Activated CD8-positive, alpha-beta memory T cell treated with anti-CD3 and anti-CD28 coated beads, Interleukin-2, amount 50 U/mL, for 4 hours (primary cell): ENCODE measurements at places on chromosomes 2 and 18.

DNA sequence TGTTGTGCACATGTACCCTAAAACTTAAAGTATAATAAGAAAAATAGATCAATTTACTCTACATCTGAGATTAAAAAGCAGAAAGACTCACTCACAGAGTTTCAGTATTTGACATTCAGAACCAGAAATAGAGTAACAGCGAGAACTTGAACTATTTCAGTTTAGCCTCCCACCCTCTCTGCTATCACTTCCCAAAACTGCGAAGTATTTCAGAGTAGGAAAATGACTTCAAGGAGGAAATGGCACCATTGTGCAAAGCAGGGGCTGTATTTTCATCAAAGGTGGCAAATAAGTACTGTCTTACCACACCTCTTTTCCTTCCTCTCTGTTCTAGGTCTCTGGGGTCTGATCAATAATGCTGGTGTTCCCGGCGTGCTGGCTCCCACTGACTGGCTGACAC lies 13.6 kb downstream of the DHRS9 start:
- no peak for DNase-seq

GRCh38 chr2:154291511-154291910 lies 407.0 kb upstream of the KCNJ3 start:
- DNase-seq, result no peak

GRCh38 chr18:47075098-47075883 lies 39.9 kb upstream of the ELOA2 start:
- DNase-seq, result no peak

DNA sequence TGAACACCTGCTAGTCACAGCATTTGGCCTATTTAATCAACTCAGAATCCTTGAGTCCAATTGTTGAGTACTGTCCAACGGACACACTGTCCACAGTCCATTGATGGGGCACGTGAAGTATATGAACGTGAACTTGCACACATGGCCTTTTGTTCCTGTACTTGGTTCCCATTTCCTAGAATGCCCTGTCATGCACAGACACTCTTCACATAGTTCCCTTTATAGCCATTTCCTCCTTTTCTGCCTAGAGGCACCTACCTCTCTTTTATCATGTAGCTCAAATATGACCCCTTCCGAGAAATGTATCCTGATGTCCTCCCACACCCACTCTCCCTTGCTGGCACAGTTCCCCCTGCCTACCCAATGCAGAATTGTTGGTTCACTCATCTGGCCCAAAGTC lies 8.7 kb upstream of the CRYGA start:
- DNase-seq, result no peak

GRCh38 chr2:219024059-219024458 lies 17.3 kb downstream of the CFAP65 start:
- DNase-seq, result no peak

DNA sequence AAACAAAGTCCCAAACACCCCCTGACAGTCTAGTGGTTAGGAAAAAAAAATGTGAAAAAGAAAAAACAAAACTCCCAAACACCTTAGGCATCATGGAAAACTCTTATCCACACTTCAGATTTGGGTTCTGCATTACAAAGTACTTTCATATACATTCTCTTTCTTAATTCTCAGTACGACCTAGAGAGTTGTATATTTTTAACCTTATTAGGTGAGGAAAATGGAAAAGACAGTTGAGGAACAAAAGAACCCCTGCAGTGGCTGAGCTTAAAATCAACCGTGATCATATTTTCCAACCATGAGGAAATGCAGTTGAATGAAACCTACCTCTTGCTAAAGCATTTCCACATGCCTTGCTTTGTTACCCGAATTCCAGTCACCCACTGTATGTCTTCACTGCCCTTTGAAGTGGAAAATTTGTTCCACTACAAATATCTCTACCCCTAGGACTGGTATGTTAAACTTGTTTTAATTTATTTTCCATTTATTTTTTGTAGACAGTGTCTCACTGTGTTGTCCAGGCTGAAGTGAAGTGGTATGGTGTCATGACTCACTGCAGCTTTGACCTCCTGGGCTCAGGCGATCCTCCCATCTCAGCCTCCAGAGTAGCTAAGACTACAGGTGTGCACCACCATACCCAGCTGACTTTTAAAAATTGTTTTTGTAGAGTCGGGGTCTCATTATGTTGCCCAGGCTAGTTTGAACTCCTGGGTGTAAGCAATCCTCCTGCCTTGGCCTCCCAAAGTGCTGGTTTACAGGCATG lies 56.9 kb upstream of the LPIN2 start:
- DNase-seq, result no peak

DNA sequence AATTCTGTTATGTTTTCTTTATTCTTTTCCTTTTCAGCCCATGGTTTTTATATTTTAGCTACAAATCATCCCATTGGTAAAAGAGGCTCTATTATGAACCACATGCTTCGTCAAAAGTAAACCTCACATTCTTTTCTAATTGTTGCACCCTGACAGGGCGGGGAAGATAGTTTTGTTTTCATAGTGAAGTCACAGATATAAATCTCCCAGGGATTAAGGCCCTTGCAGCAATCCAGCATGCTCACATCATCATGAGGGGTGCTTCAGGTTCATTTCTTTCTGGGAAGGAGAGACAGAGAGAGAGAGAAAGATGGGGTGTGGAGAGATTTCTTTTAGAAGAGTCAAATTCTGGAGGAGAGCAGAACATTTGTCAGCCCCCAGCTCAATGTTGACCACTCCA lies 124.5 kb upstream of the CDC42EP3 start:
- no peak for DNase-seq

GRCh38 chr2:158934170-158934569 lies 34.3 kb upstream of the TANC1 start:
- DNase-seq, result no peak

DNA sequence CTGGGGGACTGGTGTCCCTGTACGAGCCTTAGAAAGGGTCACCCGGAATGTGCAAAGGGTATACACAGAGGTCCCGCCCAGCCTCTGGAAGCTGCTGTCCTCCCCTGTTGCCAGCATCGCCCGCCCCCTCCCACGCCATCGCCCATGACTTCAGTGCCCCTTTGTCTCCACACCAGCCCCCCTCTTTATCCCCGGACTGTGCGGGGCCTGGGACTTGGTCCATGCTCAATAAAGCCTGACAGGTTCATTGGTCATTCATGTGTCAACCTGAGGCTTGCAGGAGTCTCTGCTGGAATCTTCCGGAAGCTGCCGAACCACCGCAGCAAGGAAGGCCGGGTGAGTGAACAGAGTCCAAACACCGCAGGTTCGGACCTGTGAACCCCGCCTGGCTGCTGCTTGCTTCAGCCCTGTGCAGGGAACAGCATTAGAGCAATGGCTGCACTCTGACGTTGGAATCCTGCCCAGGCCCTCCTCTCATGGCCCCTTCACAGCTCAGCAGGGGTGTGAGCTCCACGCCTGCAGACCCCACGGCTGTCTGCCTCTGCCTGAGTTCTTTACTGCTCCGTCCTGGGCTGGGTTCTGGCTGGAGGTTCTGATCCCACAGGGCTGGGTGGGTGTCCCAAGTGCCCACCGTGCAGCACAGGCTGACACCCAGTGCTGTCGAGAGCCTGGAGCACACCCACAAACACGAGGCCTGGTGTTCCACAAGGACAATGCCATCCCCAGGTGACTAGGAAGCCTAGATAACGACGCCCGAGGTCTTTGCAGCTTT lies 96.5 kb downstream of the SEPTIN10 start:
- DNase-seq, result no peak

DNA sequence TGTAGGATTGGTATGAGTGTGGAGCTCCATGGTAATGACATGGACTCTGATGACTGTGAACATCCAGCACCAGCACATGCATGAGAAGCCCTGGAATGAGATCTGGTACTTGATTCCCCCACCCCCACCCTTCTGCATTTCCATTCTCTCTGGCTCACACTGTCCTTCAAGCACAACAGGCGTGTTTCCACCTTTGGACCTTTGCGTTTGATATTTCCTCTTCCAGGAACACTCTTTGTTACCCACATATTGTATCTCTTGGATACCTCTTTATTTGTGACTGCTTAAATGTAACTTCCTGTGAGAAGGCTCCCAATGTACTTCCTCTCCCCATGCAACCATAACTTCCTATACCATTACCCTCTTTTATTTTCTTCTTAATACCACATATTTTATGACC lies 263.8 kb downstream of the HNMT start:
- DNase-seq, result no peak

DNA sequence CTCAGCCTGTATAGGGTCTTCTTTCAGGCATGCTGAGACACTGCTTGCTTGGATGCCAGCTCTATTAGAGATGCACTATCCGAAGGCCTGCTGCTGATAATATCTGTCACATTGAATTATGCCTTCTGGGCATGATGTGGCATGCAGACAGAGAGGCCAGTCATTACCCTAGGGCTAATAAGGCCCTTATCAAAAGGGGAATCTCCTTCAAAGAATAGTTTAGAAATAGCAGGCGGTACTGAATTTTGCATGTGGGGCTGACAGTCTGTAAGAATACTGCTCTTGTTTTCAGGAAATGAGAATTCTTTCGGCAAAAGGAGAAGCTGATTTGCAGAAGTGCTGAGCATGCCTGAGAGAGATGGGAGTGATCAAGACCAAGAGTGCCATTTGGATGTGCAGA lies 13.1 kb upstream of the LHCGR start:
- no peak for DNase-seq
